ENCODE measurements at places on chromosomes 2 and 18.

DNA sequence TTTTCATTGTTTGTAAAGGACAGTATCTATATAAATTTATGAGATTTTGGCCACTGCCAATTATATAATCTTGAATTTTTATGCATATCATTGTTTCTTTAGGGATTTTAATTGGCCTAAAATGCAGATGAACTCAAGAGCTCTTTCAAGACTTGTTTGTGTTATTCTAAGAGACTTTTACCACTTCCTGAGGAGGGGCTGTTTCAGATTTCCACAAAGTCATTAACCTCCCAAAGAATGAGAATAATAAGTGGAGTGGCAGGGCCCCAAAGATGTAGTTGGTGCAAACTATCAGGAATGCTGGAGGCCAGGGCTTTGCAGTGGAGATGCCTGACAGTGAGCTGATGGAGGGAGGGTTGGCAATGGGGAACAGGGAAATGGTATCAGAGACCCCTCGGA is 15.5 kb upstream of the ACVR1 start:
- no peak for DNase-seq

DNA sequence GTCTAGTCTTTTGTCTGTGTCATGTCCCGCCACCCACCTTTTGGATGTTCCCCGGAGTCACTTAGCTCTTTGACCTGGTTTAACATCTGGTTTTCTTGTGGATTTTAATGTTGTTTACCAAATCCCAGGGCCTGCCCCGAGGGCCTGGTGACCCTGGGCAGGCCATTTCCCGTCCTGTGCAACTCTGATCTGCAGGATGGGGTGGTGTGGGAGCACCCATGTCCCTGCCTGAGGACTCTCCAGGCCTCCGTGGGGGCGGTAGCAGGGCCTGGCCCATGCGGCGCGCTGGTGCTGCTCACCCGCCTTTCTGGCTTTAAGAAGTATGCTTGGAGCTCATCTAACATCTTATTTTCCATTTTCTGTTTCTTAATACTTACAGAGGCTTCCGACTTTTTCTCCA is 10.7 kb downstream of the RAMP1 start:
- no peak for DNase-seq

DNA sequence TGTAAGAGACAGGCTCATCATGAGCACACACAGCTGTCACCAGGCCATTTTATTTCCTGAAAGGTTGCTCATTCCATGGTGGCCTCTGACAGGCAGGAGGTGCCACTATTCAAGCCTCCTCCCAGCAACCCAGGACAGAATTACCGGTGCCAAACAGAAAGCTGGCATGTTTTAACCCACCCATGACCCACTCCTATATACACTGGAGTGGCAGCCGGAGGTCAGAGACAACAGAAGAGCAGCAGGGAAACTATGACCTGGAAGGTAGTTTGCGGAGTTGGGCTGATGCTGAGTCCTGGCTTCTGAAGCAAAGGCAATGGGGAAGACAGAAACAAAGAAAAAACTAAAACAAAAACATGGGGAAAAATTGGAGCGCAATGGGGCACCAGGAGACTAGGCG is 2.3 kb downstream of the RFTN2 start:
- DNase-seq = no peak

GRCh38 chr2:208454861-208455260 is 48.3 kb downstream of the PTH2R start:
- no peak for DNase-seq

DNA sequence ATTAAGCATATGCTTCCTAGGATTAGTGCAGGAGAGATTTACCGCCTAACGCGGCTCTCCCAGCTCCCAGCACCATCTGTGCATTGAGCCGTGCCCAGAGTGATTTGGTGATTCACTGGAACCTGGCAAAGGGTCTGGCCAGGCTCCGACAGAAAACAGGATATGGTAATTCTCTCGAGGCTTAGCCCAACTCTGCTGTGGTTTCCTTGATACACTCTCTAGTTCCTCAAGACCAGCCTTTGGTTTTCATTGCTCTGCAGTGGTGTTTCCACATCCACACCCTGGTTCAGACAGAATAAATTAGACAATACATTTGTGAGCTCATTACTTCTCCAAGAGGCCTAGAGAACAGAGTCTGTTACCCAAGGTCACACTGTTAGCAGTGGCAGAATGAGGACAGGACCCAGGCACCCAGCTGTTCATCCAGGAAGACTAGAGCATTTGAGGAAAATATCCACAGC is 23.0 kb upstream of the SMAD2 start:
- no peak for DNase-seq

Data from stimulated activated CD8-positive, alpha-beta memory T cell treated with anti-CD3 and anti-CD28 coated beads, Interleukin-15, amount 100 ng/mL, for 4 hours (primary cell).